ENCODE measurements at places on chromosomes 12 and 14.

GRCh38 chr14:22251090-22251489, 337.9 kb downstream of the DAD1 start:
- DNase-seq = no peak

DNA sequence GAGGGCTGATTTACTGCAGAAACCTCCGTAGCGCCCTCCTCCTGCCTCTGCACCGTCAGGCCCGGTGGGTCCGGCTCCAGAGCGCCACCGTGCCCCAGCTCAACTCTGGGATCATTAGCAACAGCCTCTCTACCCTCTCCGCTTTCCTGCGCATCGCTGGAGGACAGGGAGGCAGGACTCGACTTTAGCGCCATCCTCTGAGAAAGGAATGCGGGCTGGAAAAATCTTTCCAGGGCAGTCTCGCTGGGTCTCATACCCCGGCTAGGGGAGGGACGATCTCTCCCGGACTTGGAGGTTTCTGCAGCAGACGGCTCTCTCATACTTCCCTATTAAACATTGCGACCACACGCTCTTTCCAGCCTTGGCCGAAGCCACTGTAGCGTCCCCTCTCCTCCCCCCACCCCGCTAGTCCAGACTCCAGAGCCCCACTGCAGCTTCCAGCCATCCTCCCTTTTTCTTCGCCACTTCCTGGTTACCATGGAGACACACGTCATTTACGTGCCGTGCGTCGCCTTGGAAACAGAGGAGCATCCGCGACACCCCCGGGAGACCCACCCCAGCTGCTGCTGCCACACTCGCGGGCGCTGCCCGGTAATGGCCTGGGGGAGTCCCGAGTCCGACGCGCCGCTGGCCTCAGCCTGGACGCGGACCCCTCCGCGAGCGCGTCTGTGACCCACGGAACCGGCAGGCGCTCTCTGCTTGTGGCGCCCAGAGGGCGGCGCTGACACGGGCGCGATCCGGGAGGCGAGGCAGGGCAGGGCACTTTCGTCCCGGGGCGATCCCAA, at the start of gene CCDC184:
CCDC184 (plus strand) TSS at position 554 of the 785 bp plus-strand sequence. CDS start 479 bp downstream, outside the sequence.
- DNase-seq = peak; percentile 65

DNA sequence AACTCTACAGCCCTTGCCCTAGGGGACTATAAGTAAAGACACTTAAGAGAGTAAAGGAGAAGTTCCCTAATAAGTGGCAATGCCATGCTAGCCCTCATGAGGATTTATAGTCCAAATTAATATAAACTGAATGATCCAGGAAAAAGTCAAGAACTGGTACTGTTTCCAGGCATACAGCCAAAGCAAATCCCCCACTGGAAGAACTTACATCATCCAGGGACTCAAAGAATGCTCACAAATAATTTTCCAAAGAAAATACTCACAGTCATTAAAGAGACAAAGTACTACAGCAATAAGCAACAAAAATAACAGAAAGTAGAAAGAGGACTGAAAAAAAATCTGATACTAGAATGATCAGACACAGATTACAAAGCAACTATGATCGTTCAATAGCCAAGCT, 79.7 kb upstream of the RAP1B start:
- DNase-seq = no peak

DNA sequence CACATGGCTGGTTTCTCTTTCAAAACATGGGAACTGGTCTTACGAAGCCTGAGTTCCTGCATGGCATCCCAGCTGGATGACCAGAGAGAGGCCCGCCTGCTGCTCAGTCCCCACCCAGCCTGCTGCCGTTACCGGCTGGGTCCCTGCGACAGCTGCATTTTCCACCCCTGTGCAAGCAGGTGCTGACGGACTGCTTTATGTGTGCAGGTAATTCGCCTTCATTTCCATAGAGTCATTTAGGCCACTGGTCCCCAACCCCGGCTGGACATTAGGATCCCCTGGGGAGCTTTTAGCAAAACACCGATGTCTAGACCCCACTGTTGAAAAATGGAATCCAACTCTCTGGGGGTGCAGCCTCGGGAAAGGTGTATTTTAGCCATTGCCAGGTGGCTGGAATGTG, 51.9 kb downstream of the RBM19 start:
- no peak for DNase-seq

GRCh38 chr14:89280600-89280999, 136.4 kb downstream of the FOXN3 start:
- DNase-seq = no peak

- DNase-seq = no peak
Observed at GRCh38 chr14:73749706-73750530, 35.7 kb upstream of the PNMA1 start.

GRCh38 chr12:50083301-50083700, 1.8 kb upstream of the SMARCD1 start:
- DNase-seq = no peak
